HepG2 (cell line): ENCODE measurements at places on chromosomes 16 and 17. TPM values are rescaled to one million over a fixed set of nuclear protein-coding genes. Genes with fewer than 3 reads are reported as not detected.

DNA sequence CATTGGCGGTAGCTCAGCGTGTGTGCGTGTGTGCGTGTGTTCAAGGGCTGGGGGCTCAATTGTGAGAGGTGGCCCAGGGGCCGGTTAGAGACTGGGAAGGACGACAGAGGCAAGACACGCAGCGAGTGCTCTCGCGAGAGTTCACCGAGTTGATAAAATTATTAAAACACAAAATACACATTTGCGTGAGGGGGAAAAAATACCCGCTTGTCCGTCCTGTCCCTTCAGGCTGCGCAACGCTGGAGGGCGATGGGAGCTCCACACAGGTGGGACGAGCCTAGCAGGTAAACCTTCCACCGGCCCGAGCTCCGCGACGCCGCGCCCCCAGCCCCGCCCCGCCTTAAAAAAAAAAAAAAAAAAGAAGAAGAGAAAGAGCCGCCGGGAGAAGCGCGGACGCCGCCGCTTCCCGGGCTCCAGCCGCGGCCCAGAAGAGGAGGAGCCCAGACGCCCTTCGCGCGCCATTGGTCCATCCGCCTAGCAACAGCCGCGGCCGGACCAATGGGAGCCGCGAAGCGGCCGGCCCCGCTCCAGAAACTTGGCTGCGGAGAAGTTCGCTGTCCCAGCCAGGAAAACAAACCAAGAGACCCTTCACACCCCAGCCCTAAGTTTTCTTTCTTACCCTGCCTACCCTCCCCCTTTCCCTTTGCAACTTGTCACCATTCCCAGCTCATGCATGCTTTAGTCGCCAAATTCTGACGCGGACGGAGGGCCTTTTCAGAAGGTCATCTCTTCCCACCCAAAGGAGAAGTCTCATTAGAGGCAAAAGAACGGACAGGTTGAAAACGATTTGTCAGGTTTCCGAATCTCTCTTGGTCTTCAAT, 169.9 kb upstream of the MAF start:
- no peaks in the 10 kb centered on the region for H3K36me3 ChIP-seq
- H3K27me3 ChIP-seq: no peaks in the 10 kb centered on the region; the same call in 1 of the 2 replicates
- H3K27ac ChIP-seq: no peak overlapping the region
- H3K4me1 ChIP-seq: peaks cover 33% of the 10 kb centered on the region
- H3K4me3 ChIP-seq: peak overlapping the region; percentile 58

GRCh38 chr16:87310610-87311009, 6.6 kb downstream of the C16orf95 start:
- no peak overlapping the region for H3K27ac ChIP-seq
- no peak for DNase-seq
- H3K4me3 ChIP-seq: no peak overlapping the region

The C17orf78 gene
- not detected in 2 replicates for total RNA-seq

The C17orf113 gene
- 0.83 and 1.1 TPM in 2 replicates for total RNA-seq
